Brain pericyte (primary cell): ENCODE measurements at places on chromosomes 16 and 17.

DNA sequence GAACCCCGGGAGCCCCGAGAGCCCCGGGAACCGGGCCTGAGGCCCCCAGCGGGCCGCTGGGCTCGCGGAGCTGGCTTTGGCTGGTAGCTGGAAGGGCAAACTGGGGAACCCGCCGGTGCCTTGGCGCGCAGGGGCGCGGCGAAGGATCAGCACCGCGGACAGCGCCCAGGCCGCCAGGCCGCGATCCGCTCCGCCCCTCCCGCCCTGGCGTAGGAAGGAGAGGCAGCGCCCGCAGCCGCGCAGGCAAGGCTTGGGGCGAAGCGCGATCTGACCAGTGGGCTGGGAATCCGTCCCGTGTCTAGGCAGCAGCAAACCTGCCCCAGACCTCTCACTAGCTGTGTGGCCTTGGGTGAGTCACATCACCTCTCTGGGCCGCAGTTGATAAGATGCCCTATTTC lies 331 bp upstream of the CCDC92B start:
- DNase-seq = peak; percentile 12

- no peak for DNase-seq
Observed at GRCh38 chr17:31156326-31156725, 61.5 kb downstream of the NF1 start.

GRCh38 chr17:30720013-30720471 lies 104.5 kb downstream of the CRLF3 start:
- DNase-seq = no peak

GRCh38 chr17:80869481-80870145 lies 122.0 kb upstream of the CHMP6 start:
- no peak for DNase-seq

DNA sequence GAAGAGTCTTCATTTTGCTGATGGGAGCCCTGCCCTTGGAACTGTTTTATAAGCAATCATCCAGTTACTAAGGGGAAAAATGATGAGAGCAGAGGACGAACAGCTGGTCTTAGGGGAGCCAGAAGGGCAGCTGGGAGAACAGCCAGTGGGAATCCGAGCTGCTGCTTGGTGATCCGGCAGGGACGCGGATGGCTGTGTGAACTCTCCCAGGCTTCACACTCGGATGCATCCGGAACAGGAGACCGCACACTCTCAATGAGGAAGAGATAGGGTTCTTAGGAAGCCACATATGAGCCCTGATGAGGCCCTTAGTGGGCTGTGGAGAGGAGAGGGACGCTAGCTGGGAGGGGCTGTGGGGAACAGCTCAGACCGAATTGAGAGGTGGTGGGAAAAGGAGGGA lies 5.0 kb upstream of the CACNG5 start:
- DNase-seq = no peak

DNA sequence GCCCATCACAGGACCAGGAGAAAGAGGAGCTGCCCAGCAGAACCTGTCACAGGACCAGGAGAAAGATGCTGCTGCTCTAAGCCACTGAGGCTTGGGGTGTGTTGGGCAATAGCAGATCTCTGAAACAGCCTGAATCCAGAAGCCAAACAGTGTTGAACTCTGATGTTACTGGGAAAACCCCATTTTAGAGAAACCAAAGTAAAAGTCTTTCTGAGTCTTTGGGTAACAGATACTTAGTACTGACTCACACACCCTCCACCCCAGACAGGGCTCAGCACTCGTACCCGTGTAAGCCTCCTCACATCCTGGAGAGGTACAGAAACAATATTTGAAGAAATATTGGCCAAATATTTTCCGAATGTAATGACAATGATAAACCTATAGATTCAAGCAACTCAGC lies 82.8 kb upstream of the GNG13 start:
- DNase-seq = no peak

DNA sequence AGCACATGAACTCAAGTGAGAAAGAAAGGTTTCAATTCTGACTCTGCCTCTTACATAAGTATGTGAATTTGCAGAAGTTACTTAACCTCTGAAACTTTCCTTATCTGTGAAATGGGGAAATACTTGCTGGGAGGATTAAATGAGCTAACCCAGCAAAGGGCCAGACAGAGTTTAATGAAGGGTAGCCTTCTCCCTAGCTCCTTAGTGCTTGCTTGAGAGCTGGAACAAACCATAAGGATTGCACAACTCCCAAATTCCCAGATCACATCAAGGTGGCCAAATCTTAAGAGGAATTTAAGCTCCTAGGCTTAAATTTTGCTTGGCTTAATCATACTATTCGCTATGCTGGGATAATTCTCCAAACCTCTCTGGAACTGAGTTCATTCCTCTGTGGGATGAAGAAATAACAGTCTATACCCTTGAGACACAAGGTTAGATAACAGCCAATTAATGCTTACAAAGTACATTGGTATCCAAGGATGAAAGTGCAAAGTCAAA lies 11.8 kb upstream of the WSB1 start:
- DNase-seq = no peak

GRCh38 chr17:46862949-46863348 lies 11.6 kb downstream of the WNT9B start:
- no peak for DNase-seq

- no peak for DNase-seq
Observed at GRCh38 chr17:57948169-57948554, 7.0 kb downstream of the CUEDC1 start.

DNA sequence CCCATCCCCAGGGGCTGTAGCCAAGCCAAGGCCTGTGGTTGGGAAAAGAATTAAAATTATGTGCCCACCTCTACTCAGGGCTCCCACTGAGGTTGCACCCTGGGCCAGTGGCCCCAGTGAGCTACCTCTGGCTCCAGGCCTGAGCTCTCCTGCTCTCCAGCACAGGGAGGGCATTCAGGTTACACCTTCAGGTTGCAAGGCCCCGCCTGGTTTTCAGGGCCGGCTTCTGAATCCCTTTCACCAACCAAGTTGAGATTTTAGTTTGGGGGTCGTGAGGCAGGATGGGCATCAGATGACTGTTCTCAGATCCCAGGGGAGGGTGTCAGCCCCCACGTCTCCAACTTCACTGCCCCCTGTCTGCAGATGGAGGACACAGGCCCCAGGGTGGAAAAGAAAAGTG lies 8.0 kb upstream of the KATNB1 start:
- no peak for DNase-seq

GRCh38 chr17:56577843-56578204 lies 15.7 kb upstream of the NOG start:
- DNase-seq = no peak

DNA sequence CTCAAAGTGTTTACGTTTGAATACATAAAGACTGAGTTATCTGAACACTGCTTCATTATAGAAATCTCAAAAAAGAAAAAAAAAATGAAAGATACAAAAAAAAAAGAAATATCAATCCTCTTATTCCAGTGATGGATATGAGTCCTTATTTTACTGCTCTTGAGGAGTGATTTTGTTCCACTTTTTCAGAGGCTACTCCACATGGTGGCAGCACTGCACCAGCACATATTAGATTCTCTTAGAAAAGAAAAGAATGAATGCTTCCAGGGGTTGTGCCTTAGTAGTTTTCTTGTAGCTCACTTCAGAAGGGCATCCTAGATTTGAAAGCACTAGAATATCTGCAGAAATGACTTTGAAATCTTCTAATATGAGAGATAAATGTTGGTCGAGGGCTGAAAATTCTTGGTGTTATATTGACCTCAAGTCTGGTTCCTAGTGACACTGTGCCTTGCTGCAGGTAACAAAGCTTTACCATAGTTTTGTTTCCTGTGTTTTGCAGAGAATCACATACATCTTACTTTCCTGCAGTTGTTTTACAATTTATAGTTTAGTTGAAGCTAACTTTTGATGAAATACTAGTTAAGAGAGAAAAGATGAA lies 25.9 kb downstream of the AP2B1 start:
- DNase-seq = no peak
